H4 (cell line): ENCODE measurements at places on chromosomes 16 and 17. TPM values are rescaled to one million over a fixed set of nuclear protein-coding genes. Genes with fewer than 3 reads are reported as not detected.

DNA sequence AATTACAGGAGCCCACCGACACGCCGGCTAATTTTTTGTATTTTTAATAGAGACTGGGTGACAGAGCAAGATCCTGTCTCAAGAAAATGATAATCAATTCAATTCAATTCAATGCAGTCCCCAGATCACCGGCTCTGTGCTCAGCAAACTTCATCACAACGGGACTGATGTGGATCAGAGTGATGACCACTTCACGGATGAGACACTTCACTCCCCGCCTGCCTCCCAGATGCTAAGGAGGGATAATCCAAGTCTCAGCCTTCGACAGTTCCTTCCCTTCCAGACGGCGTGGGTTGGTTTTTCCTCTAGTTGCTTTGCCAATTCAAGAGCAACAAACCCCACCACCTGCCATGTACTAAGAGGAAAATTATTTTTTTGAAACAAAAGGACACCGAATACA lies 93.8 kb downstream of the ZDHHC7 start:
- DNase-seq: no peak

- DNase-seq: no peak
These were observed 4.3 kb upstream of the PABPN1L start for GRCh38 chr16:88870608-88871348.

GRCh38 chr17:7130621-7131422 lies 16.2 kb upstream of the ASGR2 start:
- DNase-seq: no peak

- no peak for DNase-seq
These were observed 18.2 kb upstream of the CMTM4 start for GRCh38 chr16:66714654-66715307.

DNA sequence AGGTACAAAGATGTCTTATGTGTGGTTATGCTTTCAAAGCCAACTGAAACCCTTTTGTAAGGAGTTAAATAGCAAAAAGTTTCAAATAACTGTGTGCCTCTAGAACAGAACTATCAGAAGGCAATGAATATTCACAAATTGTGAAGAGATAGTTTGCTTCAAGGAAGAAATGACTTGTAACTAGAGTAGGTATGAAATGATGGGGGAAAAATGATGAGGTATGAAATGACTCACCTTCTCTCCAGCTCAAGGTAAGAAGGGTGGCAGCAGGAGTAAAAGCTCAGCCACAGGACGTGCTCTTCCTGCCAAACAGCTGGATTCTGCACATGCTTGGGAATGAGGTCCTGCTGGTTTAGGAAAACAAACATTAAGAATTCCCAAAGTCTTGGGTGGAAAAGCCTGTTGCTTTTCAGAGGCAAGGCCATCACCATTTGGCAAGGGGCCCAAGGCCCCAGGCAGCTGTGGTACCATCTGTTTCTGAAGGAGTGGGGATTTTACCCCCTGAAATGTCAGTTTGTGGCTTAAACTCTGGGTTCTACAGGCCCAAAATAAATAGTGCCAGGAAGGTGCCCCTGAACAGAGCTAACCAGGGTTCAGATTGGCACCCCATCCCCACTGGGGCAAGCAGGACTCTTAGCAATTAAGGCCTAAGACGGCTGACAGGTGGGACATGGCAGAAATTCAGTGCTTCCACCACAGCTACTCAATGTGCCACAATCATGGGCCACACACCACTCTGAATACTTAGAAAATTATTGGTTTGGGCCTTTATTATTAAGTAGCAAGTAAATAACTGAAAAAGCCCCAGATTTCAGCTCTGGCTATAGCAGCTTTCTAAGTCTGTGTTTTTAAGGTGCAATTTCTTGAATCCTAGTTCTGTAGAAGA lies 13.3 kb downstream of the HERPUD1 start:
- peak; percentile 65 for DNase-seq

GRCh38 chr17:79269620-79270019 lies 195.0 kb downstream of the ENGASE start:
- no peak for DNase-seq

DNA sequence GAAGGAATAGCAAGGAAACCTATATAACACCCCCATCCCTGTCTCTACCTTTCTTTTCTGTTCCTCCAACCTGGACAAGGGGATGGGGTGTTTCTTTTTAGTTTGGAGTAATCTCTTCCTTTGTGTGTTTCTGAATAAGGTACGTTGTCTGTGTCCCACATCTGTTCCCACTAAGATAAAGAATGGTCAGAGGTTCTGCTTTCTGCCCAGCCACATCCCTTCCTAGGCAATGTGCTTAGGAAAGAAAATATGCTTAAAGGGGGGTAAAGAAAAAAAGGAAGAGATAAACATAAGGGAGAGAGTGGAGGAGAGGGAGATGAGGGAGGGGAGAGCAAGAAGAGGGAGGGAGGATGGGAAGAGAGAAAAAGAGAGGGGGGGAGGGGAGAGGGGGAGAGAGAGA lies 35.1 kb downstream of the SLC6A2 start:
- DNase-seq: no peak

The NPIPA3 gene
- total RNA-seq: 1.9 TPM in 1 of 2 replicates, not detected in the other

The PPP4C gene
- 117 and 139 TPM in 2 replicates for total RNA-seq
